ENCODE measurements at places on chromosomes 1 and 21.

DNA sequence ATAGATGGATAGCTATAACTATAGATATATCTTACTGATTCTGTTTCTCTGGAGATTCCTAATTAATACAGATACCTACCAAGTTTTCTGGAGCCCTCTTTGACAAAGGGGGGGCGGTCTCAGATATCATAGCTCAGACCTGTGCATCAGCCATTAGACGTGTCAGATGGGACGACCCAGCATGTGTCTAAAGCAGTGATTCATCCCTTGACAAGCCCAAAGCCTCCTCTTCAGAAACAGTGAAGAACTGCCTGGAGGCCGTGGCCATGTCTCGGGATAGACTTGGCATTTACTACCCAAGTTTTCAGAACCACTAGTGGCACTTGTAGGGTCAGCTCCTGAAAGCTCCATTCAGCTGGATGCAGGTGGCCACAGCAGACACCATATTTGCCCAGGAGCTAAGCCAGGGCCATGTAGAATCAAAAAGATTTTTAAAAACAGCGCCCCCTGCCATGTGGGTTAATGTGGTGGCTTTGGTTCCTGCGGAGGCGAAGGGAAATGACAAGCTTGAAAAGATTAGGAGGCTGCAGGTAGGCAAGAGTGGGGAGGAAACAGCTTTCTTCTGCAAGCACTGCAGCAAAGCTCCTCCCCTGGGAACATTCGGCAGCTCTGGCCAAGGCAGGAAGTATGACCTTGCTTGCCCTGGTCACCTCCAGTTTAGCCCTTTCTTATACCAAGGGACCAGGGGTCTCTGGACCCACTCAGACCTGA, 82.2 kb downstream of the FBXO2 start:
- DNase-seq, result peak; percentile 8

GRCh38 chr1:225911191-225912130, 12.6 kb downstream of the PYCR2 start:
- peak; percentile 82 for DNase-seq

GRCh38 chr1:4161366-4162006, 261.4 kb upstream of the C1orf174 start:
- no peak for DNase-seq

GRCh38 chr21:31753949-31754707, 22.2 kb upstream of the SCAF4 start:
- DNase-seq, result no peak

- DNase-seq, result no peak
Observed at GRCh38 chr1:38076038-38076437, 29.4 kb upstream of the POU3F1 start.

DNA sequence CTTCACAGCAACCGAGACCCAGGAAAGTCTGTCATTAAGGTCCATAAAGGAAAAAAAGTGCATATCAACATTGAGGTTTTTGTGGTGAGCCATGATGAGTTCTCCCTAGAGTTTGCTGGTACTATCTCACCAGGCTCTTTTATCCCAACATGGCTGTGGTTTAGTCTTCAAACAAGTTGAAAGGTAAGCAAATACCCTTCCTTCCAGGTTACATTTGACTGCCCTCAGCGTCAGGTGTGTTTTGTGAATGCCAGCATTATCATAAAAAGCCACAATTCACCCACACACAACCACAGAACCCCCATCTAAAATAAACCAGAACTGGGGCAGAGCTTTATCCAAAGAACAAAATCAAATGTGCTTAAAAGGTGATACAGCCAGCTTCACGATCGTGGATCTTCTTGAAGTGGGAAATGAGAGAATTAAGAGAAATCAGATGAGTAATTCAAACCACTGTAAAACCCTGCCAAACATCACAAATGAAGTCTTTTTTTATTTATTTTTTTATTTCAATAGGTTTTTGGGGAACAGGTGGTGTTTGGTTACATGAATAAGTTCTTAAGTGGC, 64.7 kb downstream of the SETD4 start:
- peak; percentile 10 for DNase-seq

GRCh38 chr1:213693864-213694263, 293.9 kb upstream of the PROX1 start:
- no peak for DNase-seq

- peak; percentile 87 for DNase-seq
Observed at GRCh38 chr1:2044510-2045319, 5.5 kb upstream of the PRKCZ start.

DNA sequence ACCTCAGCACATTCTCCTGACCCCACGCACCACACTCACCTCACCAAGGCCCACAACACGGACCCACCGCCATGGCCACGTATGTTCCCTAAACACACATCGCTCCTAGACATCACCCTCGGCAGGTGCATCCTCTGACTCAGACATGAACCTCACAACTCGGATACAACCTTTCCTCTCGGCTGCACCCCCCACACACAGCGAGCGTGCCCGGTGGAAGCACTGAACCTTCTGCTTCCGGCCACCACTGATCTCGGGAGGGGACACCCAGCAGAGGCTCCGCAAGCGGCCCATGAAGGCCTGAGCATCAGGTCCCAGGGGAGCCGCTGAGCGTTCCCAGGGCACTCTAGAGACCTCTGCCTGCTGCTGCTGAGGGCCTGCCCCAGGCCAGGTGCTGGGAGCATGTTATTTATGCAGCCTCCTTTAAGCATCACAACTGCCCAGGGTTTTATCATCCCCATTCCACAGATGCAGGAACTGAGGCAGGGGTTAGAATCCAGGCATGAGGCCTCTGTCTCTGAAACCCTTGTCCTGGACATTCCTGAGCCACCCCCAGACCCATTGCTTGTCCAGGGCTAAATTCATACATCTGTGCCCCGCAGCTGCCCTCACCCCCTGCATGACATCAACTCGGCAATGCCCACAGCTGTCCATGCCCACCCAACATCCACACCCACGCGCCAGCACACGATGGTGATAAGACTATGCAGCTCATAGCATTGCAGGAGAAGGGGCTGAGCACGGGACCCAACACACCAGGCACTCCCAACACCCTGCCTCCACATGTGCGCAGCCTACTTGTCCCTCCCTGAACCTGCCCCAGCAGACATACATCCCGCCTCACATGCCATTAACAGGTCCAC, 27.0 kb downstream of the SDC3 start:
- peak; percentile 10 for DNase-seq

DNA sequence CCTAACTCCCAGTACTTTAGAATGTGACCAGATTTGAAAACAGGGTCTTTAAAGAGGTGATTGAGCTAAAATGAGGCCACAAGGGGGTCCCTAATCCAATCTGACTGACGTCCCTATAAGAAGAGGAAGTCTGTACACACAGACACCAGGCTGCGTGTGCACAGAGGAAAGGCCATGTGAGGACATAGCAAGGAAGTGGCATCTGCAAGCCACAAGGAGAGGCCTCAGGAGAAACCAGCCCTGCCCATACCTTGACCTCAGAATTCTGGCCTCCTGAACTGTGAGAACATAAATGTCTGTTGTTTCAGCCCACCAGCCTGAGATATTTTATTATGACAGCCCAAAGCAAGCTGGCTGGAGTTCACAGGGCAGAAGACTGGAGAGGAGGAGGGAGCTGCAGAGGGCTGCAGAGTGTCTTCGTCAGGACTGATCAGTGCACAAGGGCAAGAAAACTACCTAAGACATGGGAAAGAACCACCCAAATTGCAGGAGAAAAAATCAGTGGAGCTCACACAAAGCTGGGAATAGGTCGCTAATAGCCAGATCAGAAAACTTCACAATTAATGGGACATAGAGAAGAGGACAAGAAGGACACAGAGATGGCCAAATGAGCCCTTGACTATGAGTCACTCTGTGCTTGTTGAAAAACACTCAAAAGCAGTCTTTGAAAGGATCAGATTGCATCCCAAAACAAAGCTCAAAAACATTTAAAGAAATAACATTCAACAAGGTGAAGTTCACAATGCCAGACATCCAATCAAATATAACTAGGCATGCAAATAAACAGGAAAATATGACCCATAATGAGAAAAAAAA, 14.1 kb upstream of the WNT9A start:
- no peak for DNase-seq

DNA sequence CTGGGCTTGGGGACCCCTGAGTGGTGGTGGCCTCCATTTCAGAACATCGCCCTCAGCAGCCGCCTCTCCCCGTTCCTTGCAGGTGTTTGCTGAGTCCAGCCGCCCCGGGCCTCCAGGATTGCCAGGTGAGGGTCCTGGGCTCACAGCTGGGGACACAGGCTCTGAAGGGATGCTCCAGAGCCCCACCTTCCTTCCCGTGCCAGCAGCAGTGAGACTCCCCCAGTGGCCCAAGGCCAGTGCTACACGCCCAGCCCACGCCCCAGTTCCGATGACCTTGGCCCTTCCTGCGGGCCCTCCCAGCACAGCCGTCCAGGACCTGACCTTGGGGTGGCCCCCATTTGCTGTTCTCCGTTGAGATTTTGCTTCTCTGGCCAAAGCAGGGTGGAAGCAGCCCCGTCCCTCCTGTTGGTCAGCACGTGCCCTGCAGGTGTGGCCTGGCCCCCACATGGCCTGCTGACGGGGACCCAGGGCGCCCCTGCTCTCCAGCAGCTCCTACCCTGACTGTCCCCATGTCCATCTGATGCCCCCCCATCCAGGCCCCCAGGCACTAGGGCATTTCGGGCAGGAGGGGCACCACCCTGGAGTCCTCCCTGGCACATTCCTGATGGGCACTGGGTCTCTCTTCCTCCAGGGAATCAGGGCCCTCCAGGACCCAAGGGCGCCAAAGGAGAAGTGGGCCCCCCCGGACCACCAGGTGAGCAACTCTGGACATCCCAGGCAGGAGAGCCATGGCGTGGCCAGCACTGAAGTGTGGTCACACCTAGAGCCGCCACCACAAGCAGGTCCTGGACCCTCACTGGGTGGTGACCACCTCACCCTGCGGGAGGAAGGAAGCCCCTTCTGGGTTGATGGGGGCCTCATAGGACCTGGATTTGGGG, 45.0 kb downstream of the SLC19A1 start:
- no peak for DNase-seq

- no peak for DNase-seq
Observed at GRCh38 chr1:204322339-204322868, 37.3 kb downstream of the PLEKHA6 start.

GRCh38 chr21:24759348-24760075, 847.8 kb downstream of the MRPL39 start:
- DNase-seq, result no peak

- no peak for DNase-seq
Observed at GRCh38 chr1:169784102-169784501, 10.6 kb downstream of the METTL18 start.

DNA sequence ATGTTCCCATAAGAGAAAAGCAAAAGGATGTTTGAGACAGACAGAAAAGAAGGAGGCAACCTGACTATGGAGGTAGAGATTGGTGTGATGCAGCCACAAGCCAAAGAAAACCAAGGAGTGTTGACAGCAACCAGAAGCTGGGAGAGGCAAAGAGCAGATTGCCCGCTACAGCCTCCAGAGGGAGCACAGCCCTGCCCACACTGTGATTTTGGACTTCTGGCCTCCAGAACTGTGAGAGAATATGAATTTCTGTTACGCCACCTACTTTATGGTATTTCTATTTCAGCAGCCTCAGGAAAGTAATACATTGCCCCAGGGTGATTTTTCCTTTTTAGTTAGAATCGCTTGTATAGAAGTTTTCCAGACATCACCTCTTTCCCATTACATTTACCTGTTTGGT, 28.4 kb downstream of the SLAMF6 start:
- DNase-seq, result no peak

- no peak for DNase-seq
Observed at GRCh38 chr1:231020139-231020601, 19.9 kb downstream of the FAM89A start.

DNA sequence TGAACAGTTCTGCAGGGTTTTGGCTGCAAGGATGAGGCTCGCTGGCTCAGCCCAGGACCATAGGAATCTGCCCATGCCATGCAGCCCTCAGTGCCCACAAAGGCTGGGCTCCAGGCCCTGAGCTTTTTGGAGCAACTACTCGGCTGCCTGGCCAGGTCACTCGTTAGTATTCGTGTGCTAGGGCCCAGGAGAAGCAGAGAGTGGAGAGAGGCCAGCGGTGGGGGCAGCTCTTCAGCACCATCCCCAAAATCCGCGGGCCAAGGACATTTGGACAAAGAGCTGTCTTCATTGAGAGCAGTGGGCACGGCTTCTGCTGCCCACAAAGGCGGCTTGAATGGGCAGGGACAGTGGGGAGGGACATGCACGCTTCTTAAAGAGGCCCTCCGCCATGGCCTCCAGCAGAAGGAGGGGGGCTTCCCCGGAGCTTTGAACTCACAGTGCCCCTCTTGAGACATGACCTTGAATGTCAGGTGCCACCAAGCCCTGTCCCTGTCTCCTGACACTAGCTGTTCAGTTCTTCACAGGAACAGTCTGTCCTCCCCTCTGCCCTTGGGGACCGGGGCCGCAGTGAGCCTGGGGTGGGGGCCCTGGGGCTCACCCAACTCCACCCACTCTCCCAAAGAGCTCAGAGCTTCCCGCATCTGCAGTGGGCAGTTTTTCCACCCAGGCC, 106.1 kb upstream of the ARHGEF16 start:
- no peak for DNase-seq

DNA sequence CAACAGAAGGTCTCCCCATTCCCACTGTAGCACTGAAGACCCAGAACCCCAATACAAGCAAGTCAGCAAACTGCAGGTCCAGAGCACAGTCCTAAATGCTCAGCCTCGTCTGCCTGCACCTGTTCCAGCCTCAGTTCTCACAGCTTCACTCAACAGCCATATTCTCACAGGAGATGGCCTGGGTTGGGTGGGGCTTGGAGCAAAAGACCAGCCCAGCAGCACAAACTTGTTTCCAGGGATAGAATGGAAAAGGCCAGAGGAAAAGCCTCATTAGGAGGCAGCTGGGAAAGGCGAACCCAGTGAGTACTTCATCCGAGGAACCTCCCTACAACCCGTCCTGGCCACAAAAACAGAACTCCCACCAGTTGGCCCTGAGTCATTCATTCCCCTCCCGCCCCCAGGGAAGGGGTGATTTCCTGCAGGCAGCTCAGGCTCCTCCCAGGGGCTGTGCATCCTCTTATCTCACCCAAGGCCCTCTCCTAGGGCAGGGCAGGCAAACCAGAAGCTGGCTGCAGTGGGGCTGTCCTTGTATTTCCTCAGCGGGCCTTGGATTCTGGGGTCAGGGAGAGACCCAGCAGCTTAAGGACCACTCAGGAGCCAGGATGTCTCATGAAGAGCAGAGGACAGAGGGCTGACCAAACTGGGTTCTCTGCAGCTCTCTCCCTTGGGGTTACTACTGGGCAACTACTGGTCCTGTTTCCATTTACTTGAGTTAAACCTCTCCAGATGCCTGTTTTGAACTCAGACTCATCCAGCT, 7.4 kb upstream of the MPL start:
- peak; percentile 78 for DNase-seq

- no peak for DNase-seq
Observed at GRCh38 chr1:208247696-208248095, 3.5 kb upstream of the PLXNA2 start.
